ENCODE measurements at places on chromosomes 4 and X. TPM values are rescaled to one million over a fixed set of nuclear protein-coding genes. Genes with fewer than 3 reads are reported as not detected.

GRCh38 chr4:123397144-123398065 is 810 bp downstream of the SPRY1 start:
- peak; percentile 67 for DNase-seq

DNA sequence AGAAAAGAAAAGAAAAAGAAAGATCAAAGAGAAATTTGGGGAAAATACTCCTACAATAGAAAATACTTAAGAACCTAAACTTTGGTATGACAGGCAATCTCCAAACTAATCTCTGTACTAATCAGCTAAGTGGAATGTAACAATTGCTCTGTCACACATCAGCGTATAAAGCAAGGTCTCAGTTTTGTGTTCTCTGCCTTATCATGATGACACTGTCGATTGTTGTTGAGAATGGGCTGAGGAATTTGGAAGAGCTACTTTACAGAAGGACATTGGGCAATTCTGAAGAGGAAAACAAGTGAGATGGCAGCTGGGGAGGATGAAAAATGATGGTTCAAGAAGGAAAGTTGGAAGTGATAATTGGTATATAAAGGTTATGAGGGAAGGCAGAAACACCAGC is 486.0 kb upstream of the HTR2C start:
- no peak for DNase-seq

DNAJB14 gene
- 39.3 TPM for total RNA-seq

GRCh38 chr4:176193126-176193525 is 2.3 kb downstream of the SPATA4 start:
- no peak for DNase-seq

GRCh38 chr4:42390622-42391354 is 6.5 kb upstream of the SHISA3 start:
- no peak for DNase-seq

GRCh38 chr4:16942491-16942890 is 44.0 kb upstream of the LDB2 start:
- DNase-seq = no peak

Measured in activated naive CD4-positive, alpha-beta T cell treated with anti-CD3 and anti-CD28 coated beads, Interleukin-2, amount 50 U/mL, for 72 hours (primary cell).